ENCODE measurements at places on chromosomes 16 and 17. TPM values are rescaled to one million over a fixed set of nuclear protein-coding genes. Genes with fewer than 3 reads are reported as not detected.

DNA sequence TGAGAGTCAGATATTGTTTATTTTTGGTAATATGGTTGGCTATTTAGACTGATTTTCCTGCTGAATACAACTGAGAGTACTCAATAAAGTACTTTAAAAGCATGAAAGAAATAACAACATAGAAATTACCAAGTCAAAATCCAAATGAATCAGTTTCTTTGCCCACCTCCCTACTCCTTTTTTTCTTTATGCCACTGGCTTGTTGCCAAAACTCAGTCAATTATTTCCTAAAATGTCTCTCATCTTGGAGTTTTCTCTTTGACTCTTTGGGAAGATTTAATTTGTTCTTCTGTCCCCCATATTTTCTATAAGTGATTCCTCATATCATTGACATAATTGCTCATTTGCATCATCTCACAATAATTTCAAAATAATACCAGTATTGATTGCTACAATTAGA, 2.6 kb upstream of the OMG start:
- DNase-seq: no peak

DNA sequence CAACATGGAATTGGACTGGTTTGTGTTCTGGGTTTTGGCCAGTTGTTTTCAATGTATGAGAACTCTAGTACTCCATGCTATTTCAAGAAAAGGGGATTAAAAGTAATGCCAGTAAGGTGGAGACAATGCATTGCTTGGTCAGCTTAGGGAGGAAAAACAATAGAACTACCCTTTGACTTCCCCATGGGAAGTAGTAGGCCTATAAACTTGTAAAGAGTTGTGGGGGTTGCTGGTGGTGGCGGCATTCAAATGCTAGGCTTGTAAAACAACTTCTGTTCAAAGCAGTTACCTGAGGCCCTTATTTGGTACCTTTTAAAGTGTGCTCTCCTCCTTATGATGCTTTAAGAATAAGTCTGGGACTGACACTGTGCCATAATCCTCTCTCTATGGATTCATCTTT, 9.4 kb downstream of the MAP3K3 start:
- no peak for DNase-seq

DNA sequence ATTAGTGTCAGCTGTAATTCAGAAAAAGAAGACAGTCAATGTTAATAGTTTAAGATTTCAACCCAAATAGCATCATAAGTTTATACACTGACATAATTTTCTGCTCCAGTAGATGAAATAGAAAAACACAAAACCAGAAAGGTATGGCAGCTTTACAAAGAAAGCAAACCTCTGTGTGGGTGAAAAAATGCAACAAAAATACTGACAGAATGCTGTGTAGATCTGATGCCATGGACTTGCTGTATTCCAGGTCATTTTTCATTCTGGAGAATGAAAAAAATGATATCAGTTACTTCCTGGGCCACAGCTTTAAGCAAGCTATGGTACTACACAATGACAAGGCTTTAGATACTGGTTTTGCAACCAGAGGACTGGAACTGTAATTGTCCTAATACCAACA, 116.0 kb downstream of the MAP2K4 start:
- no peak for DNase-seq

Gene NPIPA2
- 9.9 TPM for total RNA-seq

Gene C16orf74
- 13.6 TPM for total RNA-seq

Measured in CD4-positive, alpha-beta memory T cell (primary cell).